Iris pigment epithelial cell (primary cell): ENCODE measurements at places on chromosomes 6 and 20.

DNA sequence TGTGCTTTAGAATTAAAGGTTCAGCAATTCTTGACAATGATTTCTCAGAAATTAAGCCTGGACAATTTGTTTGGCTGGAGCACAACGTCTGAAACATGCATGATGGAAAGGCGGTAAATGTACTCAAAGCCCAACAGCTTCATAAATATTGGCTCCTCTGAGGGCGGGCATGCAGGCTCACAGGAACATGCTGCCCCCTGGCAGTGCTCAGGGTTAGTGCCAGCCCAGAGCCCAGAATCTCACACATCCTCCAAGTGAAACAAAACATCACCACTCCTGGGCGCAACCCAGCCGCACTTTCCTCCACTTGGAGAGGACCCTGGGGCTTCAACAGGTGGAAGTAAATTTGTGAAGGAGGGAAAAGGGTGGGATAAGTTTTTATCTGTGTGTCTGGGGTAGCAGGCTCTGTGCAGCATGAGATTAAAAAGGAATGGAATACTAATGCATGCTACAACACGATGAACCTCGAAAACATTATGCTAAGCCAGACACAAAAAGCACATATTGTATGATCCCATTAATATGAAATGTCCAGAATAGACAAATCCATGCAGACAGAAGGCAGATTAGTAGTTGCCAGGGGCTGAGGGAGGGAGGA lies 54.1 kb upstream of the PTPRT start:
- no peak for DNase-seq

DNA sequence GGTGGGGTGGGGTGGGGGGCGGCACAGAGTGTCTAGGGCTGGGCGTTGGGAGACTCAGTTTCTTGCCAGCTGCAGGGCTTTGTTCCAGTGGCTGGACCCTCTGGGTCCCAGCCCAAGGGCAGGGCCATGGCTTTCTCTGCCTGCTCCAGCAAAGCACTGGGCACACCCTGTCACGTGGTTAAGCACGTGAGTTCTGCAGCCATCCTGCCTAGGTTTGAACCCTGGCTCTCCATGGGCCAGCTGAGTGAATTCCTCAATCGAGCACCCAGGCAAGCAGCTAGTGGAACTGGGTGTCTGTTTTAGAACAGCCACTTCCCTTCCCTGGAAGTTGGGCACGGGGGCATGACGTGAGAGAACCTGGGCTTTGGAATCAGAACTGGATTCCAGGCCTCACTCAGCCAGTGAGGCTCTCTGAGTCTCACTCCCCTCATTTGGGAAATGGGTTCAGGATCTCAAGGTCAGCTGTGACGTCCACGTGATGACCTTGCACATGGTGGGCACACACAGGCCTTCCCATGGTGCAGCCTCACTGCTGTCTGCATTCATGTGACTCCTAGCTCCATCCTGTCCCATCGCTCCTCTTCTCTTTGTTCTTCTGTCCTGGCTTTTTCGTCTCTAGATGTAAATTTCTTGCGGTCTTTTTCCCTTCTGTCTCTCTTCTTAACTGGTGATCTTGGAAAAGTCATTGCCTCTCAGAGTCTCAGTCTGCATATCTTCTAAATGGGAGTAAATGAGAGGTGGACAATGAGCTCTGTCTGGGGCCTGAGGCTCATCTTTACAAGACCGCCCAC lies 45.9 kb downstream of the NOL4L start:
- no peak for DNase-seq

- peak; percentile 79 for DNase-seq
These were observed 28.4 kb downstream of the PAQR8 start for GRCh38 chr6:52390361-52390727.

- DNase-seq: peak; percentile 41
These were observed 202.1 kb downstream of the NFATC2 start for GRCh38 chr20:51340451-51340840.

DNA sequence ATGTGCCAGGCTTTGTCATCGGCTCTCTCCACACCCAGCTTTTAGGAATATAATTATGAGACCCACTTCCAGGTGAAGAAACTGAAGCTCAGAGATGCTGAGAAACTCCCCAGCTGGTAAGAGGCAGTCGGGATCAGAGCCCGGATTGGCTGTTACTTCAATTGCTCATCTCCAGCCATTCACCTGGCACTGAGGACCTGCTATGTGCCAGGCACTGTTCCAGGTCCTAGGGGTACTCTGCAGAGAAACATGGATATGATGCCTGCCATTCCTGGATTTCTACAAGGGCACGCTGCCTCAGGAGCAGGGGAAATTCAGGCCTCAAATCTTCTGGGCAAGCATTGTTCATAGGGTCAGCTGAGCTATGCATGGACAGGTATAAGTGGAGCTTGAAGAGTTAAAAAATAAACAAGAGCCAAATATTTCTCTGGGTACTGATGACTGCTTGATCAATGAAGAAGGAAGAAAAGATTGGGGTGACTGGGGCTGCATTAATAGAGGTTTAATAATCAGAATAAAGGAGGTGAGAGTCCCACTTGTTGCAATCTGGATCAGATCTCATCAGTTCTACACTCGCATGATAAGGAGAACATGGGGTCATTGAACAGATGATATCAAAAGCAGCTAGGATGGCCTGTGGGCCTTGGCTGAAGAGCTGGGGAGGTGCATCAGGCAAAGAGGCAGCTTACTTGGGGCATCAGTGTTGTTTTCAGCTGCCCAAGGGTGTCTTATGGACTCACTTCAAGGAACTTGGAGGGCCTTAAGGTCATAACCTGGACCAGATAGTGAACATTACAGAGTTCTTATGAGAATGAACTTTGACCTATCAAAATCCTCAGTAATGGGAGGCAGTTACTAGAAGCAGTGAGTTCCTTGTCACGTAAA lies 80.9 kb upstream of the TOX2 start:
- no peak for DNase-seq

DNA sequence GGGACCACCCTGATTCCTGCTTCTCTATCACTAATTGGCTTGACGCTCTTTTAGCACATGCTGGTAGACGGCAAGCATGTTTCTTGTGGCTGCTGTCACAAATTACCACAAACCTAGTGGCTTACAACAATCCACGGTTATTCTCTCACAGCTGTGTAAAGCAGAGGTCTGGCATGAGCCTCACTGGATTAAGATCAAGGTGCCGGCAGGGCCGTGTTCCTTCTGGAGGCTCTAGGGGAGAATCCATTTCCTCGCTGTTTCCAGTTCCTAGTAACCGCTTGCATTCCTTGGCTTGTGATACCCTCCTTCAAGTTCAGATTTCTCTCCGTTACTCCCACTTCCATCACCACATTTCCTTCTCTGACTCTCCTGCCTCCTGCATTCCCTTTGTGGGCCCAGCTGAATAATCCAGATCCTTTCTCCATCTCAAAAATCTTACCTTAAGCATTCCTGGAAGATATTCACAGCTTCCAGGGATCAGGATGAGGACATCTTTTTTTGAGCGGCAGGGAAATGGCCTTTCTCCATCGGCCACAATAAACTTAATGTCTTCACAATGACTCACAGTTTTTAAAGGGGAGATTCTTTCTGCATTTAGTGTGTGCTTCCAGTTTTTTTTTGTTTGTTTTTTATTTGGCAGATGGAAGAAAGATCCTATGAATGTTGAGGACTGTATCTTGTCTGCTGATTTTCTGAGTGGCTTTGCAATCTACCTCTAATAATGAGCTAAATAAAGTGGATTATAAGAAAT lies 39.9 kb downstream of the BMP6 start:
- DNase-seq: peak; percentile 34

DNA sequence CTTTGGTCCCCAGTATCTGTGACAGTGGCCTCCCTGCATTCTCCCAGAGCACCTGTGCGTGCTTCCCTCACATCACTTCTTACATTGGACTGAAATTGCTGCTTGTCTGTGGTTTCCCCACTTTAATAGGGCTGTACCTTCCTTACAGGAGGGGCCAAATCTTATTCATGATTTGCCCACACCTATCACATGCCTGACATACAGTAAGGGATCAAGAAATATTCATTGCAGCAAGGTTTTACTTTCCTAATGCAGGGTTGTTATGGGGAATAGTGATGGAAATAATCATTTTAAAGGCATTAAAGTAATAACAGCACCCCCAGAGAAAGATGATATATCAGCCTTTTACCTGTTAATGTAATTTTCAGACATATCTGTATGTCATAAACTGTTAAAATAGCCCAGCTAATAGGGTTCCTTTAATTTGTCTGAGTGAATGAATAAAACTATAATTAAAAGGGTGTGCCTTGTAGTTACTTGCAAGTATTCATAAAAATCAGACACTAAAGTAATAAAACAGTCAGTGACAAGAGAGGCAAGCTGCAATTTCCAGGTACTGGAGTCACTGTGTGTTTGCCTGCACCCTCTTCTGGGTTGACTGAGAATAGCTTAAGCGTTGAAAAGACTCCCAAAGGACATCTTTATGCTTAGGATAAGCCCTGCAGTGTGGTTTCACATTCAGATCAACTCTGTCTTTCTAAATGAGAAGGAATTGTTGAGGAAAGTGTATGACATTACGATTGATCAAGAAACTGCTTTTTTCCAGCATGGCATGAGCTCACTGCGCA lies 182.7 kb downstream of the PHACTR1 start:
- DNase-seq: no peak

- DNase-seq: no peak
These were observed 37.9 kb downstream of the SCML4 start for GRCh38 chr6:107786179-107786578.

DNA sequence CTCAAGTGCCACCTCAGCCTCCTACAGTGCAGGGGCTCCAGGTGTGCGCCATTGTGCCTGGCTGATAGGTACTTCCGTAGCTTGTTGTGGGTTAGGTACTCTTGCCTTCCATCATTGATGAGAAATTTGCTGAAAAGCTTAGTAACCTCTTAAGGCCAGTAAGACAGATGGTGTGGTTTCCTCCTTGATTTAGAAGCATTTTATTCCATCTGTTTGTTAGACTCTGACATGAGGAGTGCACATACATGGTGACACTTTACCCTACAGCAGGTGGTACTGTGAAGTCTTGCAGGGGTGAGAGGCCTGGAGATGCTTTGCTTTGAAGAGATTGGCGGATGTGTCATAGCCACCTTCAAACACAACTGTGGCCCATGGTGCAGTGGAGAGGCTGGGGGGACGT lies 14.8 kb upstream of the MTG2 start:
- no peak for DNase-seq
